A549 treated with CpdA at 1 μM for 4 hours (cell line): ENCODE measurements at places on chromosomes 2 and 18. TPM values are rescaled to one million over a fixed set of nuclear protein-coding genes. Genes with fewer than 3 reads are reported as not detected.

RABL2A gene
- 6.1 to 10.0 TPM (median 9.1 TPM) in 5 replicates for total RNA-seq

IL37 gene
- not detected in 5 replicates for total RNA-seq

CD8A gene
- total RNA-seq = 0.20 to 0.39 TPM (median 0.25 TPM) in 5 replicates

CPO gene
- 0.13 TPM in 1 of 5 replicates, not detected in the others for total RNA-seq

GCG gene
- total RNA-seq = not detected in 5 replicates

WNT6 gene
- total RNA-seq = 0.08 to 0.13 TPM (median 0.11 TPM) in 4 of 5 replicates, not detected in the other

NIFK gene
- 66.4 to 82.6 TPM (median 72.5 TPM) in 5 replicates for total RNA-seq

GAREM2 gene
- 7.5 to 9.7 TPM (median 7.6 TPM) in 5 replicates for total RNA-seq

TPO gene
- 0.07 to 0.18 TPM (median 0.13 TPM) in 4 of 5 replicates, not detected in the other for total RNA-seq

SH3RF3 gene
- 0.37 to 0.48 TPM (median 0.38 TPM) in 5 replicates for total RNA-seq
